ENCODE measurements at places on chromosomes 11 and 22.

DNA sequence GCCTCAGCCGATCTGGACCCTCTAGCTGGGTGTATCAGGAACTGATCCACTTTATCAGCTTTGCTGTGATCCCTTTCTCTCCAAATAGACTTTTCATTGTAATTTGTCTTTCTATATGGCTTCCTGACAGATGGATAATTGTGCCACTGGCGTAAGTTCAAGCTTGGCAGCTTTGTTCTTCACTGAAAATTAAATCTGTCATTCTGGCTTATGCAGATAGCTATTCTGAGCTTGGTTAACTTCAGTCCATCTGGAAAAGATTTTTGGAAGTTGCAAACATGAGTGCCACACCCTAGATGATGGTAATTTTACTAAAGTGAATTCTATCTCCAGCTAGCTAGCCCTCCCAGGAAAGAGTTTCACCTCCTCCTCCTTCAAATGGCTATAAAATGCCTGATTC lies 8.1 kb downstream of the OR5A2 start:
- DNase-seq, result no peak

DNA sequence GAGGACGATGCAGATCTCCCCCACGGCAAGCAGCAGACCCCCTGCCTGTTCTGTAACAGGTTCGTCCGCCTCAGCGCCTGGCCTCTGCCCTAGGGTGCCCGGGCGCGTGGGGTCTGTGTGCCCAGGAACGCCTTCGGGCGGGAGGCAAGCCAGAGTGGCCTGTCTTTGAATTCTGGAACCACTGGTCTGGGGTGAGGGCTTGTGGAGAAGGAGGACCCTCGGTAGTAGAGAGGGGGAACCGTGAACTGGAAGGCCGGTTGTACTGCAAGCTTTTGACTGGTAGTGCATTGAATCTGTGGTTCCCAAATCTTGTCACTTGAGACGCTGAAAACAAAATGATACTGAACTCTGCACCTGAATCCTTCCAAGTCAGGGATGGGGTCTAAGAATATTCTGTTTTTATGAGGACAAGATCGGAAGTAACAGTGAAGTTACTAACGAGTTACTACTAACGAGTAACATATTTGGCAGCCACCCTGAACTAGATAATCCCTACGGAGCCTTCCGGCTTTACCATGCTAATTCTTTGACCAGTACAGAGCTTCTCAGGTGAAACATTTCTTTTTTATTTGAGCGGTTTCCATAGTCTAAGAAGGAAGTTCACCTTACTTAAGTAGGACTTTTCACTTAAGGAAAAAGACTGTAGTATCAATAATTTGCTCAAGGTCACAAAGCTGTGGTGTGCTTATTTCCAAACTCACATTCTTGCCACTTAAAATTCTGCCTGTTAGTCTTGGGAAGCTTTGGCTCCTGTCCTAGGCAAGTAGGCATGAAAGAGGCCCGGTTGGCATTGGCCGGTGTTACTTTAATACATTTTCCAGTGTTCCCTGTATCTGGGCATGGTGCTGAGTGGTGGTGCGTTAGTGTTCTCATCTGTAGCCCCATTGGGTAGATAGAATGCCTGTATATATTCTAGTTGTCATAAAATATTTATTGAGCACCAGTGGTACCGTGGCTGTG lies 860 bp downstream of the PRMT3 start:
- DNase-seq, result no peak

DNA sequence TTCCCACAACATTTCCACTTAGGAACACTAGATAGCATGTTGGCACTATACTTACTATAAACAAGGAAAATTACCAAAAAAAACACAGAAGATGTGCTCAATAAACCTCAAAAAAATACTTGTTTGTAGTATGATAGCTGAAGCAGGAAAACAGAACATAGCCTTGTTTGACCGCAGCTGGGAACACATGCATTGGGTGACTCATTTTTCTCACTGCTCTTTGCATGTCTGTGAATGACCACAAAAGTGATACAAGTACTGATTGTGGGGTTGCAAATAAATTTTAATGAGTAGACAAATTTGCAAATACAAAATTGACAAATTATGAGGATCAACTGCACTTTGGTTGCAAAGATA lies 22.8 kb upstream of the GUCY1A2 start:
- peak; percentile 16 for DNase-seq

DNA sequence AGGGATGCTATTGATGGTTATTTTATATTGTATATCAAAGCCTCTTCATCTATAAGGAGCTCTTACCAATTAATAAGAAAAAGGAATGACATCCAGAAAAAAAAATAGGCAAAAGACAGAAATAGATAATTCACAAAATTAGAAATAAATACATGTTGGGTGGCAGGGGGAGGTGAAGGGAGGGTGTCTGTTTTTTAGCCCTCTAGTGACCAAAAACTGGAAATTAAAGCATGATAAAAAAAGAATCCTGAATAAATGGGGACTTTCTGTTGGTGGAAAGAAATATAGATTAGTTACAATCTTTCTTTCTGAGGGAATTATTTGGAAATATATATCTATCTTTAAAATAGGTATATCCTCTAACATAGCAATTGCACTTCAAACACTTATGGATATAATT lies 42.0 kb upstream of the TTC36 start:
- no peak for DNase-seq

DNA sequence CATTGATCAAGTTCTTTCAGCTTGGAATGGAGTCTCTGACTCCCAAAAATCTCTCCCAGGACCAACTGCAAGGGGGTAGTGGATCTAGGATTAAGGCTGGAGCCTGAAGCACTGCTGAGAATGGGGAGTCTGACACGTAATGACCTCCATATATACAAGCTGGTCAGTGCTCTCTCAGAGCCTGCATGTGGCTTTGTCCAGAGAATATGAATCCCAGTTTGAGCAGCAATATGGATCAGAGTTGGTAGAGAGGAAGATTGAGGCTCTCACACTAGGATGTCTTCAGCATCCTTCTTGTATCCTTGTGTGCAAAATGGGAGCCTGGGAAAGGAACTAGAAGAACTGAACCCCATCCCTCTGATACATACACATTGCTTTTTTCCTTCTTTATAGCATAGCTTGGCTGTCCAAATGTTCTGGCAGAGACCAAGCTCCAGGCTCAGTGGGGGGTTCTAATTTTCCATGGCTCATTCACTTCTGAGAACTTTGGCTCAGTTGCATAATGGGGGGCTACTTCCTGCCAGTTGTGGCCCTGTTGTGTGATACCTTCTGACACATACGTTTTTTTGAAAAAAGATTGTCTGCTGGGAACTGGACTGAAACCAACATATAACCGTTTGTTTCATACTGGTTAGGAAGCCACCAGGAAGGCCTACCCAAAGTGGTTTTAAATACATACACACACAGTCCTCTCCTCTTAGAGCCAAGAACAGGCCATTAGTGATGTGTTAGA lies 138.2 kb downstream of the ETS1 start:
- DNase-seq, result no peak

- DNase-seq, result no peak
Measured at GRCh38 chr11:120326228-120326627, 1.1 kb downstream of the TLCD5 start.

- DNase-seq, result no peak
Measured at GRCh38 chr11:2160736-2161259, at the start of gene INS. Gene INS, minus strand, starts transcription at chr11:2161209. Its CDS starts 238 bp downstream, at chr11:2160971.

- DNase-seq, result no peak
Measured at GRCh38 chr22:25137577-25138525, 61.8 kb upstream of the CRYBB3 start.

GRCh38 chr11:4381901-4382300 lies 11.6 kb downstream of the TRIM21 start:
- no peak for DNase-seq

GRCh38 chr11:120122924-120123683 lies 14.8 kb downstream of the TRIM29 start:
- DNase-seq, result no peak

DNA sequence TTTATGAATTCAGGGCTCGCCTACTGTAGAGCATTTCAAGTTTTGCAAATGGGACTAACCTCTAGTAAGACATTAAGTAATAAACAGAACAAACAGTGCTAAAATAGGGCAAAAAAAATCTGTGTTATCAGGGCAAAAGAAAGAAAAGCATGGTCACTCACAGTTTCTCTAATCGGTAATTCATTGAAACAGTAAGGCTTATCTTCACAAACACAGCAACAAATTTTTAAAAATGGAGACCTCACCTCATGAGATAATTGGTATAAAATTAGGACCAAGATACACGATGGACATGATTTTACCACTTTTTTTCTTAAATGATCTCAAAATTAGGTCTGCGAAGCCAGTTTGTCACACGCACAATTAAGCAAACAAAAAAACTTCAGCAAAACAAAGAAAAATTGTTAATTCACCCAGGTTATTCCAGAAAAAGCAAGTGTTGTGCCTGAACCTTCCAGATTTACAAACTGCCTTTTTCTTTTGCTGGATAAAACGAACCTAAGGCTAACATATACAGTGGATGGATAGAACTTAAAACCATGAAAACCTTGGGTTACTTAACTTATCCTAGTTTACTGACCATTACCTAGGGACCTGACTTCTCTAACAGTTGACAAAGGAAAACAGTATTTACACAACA lies 1.4 kb downstream of the TMEM123 start:
- DNase-seq, result no peak

DNA sequence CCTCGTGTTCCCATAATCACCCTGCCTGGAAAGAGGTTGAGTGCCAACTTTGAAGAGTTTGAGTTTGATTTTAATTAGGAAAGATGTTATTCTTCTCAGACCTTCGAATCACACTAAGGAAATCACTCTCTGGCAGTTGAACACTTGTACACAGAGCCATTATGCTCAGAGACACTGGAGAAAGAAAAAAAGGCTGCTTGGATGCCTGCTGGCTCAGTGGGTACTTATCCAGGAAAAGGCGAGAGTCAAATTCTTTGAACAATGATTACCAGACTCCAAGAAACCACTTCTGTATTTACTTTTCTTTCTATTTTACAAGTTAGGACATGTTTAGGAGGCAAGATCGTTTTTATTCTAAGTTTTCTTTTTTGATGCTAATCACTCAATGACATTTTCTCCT lies 438.5 kb upstream of the FAT3 start:
- DNase-seq, result no peak

GRCh38 chr11:124943254-124943616 lies 7.4 kb upstream of the HEPACAM start:
- DNase-seq, result no peak

GRCh38 chr11:8122173-8122764 lies 41.3 kb downstream of the TUB start:
- DNase-seq, result no peak

DNA sequence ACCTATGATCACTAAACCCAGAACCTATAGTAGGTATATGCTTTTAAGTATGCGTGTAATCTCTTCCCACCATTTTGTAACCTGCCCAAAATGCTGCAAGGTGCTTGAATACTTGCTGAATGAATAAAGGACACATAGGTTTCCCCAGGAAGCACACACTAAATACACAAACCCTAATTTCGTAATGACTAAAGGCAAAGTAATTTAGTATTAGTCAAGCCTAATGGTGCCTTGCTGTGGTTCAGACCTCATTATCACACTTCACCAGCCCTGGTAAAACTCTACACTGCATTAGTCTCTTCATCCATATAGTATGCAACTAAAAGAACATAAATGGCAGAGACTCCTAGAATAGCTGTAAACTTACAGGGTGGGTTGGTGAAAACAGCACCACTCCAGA lies 289.0 kb upstream of the PITPNB start:
- no peak for DNase-seq

GRCh38 chr11:121842192-121842585 lies 273.8 kb downstream of the BLID start:
- no peak for DNase-seq

- no peak for DNase-seq
Measured at GRCh38 chr11:118910309-118911112, 15.2 kb downstream of the BCL9L start.

DNA sequence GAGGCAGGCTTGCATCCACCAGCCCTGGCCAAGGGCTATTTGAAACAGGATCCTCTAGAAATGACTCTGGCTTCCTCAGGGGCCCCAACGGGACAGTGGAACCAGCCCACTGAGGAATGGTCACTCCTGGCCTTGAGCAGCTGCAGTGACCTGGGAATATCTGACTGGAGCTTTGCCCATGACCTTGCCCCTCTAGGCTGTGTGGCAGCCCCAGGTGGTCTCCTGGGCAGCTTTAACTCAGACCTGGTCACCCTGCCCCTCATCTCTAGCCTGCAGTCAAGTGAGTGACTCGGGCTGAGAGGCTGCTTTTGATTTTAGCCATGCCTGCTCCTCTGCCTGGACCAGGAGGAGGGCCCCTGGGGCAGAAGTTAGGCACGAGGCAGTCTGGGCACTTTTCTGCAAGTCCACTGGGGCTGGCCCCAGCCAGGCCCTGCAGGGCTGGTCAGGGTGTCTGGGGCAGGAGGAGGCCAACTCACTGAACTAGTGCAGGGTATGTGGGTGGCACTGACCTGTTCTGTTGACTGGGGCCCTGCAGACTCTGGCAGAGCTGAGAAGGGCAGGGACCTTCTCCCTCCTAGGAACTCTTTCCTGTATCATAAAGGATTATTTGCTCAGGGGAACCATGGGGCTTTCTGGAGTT lies 13.3 kb downstream of the IL10RA start:
- peak; percentile 2 for DNase-seq

- no peak for DNase-seq
Measured at GRCh38 chr11:35318977-35319925, 100.1 kb downstream of the SLC1A2 start.

GRCh38 chr22:35622191-35622913 lies 5.2 kb upstream of the MB start:
- no peak for DNase-seq

DNA sequence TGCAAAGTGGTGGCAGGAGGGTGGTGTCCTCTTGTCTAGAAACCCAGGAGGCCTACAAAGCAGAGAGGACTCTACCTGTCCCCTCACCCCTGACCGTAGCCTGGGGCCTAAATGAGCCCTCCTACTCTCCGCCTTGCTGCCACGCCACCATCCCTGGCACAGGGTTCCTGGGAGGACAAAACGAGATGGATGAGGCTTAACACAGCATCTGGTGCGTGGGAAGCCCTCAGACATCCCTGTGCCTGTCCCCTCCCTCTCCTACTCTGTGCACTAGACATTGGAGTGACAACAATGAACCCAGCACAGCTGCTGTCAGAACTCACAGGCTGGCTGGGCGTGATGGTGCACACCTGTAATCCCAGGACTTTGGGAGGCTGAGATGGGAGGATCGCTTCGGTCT lies 36.4 kb upstream of the DKK3 start:
- no peak for DNase-seq

GRCh38 chr11:71499125-71499524 lies 27.9 kb upstream of the KRTAP5-7 start:
- DNase-seq, result no peak

All from inflammatory macrophage (primary cell).